Endothelial cell of umbilical vein (primary cell): ENCODE measurements at places on chromosomes 6 and 20. TPM values are rescaled to one million over a fixed set of nuclear protein-coding genes. Genes with fewer than 3 reads are reported as not detected.

GRCh38 chr6:3869632-3870527, 20.7 kb downstream of the FAM50B start:
- DNase-seq, result no peak
- H3K27me3 ChIP-seq, result no peaks in the 10 kb centered on the region
- H3K27ac ChIP-seq, result no peak overlapping the region

- peaks cover 36% of the 10 kb centered on the region for H3K4me1 ChIP-seq
- no peaks in the 10 kb centered on the region for H3K27me3 ChIP-seq
- no peak for DNase-seq
These were observed 186.1 kb downstream of the JARID2 start for GRCh38 chr6:15431762-15432483.

- H3K4me3 ChIP-seq, result no peak overlapping the region
- H3K27me3 ChIP-seq, result no peaks in the 10 kb centered on the region
These were observed 62.4 kb downstream of the DTD1 start for GRCh38 chr20:18650224-18650623.

DNA sequence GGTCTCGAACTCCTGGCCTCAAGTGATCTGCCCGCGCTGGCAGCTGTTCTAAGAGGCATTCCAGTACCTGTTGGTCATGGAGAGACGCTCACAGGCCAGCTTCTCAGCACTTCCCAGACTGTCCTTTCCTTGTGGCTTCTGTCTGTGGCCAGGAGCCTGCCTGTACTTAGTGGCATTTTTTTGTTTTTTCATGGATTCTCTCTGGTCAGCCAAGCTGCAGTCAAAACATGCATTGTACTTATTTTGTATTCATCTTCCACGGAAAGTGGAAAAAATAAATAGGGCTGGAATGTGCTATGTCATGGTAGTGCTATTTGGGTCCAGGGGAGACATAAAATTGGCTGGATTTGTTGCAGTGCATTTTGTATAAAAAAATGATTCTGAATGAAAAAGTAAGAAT, 29.1 kb downstream of the ZDHHC14 start:
- no peaks in the 10 kb centered on the region for H3K4me1 ChIP-seq
- no peaks in the 10 kb centered on the region for H3K36me3 ChIP-seq
- DNase-seq, result no peak
- no peaks in the 10 kb centered on the region for H3K27me3 ChIP-seq
- H3K27ac ChIP-seq, result no peak overlapping the region
- no peak overlapping the region for H3K4me3 ChIP-seq

DNA sequence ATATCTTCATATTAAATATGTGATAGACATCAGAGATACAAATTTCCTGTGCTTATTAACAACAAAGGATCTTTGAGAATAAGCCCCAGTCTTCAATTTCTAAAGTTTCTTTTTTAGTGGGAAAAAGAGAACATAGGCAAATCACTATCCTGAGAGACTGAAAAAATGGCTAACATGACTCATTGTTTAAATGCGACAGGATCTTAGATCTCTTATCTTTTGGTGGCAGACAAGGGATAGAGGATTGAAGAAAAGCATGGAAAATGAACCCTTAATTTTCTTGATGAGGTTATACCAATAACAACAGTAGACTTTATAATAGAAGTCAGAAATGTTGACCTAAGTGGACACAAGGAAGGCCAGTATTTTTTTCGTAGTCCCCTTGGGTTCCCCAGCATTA, 178.6 kb upstream of the MAP3K7 start:
- DNase-seq, result no peak
- no peaks in the 10 kb centered on the region for H3K36me3 ChIP-seq
- H3K4me3 ChIP-seq, result no peak overlapping the region
- no peaks in the 10 kb centered on the region for H3K4me1 ChIP-seq

DNA sequence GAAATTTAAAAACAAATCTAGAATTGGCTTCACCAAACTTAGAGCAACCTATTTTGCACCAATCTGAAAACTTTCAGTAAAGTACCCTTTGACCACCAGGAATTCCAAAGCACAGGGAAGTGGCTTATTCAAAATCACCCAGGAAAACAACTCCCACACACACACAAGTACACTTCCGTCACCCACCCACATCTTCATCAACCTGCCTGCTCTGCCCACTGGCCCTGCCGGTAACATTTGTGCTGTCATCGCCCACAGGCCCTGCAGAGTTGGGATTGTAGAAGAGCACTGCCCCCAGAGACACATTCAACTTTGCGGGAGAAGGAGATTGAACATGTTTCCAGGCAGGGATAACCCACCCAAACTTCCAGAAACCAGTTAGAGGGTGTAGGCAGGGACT, 19.3 kb upstream of the SCML4 start:
- no peaks in the 10 kb centered on the region for H3K36me3 ChIP-seq
- no peak overlapping the region for H3K27ac ChIP-seq
- DNase-seq, result no peak
- H3K27me3 ChIP-seq, result peaks cover 8% of the 10 kb centered on the region
- no peak overlapping the region for H3K4me3 ChIP-seq
- peaks cover 1% of the 10 kb centered on the region for H3K4me1 ChIP-seq

DNA sequence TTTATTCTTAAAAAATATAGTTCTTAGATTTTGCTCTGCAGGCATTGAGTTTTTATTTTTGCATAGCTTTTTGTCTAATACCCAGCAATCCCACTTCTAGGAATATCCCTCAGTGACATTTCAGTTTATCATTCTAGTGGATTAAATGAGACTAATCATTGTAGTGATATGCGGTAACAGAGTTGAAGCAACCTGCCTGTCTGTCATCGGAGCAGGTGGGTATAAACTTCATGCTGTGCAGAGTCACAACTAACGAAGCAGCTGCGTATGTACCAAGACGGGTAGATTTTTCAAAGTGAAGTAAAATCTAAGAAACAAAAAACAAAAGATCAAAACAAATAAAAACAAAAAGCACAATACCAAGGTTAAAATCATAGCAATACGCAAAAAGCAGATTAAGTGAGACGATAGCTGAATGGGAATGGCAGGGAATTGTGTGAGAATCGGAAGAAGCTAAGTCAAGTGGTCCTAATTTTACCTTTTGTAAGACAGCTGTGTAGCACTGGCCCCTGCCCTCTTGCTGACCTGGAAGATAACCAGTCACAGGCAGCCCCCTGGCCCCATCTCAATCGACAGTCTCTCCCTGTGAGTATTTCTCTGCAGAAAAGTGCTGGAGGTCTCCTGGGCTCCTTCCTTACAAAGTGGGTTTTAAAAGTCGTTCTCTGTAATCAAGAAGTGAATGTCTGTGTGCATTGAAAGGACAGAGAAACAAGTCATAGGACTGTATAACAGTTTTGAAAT, 169.2 kb downstream of the OR2B2 start:
- DNase-seq, result no peak
- no peak overlapping the region for H3K4me3 ChIP-seq
- no peaks in the 10 kb centered on the region for H3K36me3 ChIP-seq
- no peaks in the 10 kb centered on the region for H3K4me1 ChIP-seq

- no peaks in the 10 kb centered on the region for H3K27me3 ChIP-seq
- H3K4me1 ChIP-seq, result peaks cover 11% of the 10 kb centered on the region
- H3K36me3 ChIP-seq, result no peaks in the 10 kb centered on the region
- DNase-seq, result peak; percentile 64
These were observed 34.6 kb downstream of the FBXO5 start for GRCh38 chr6:152948150-152948768.

CGAS gene
- total RNA-seq, result 7.3 and 7.4 TPM in 2 replicates

PPIL6 gene
- total RNA-seq, result 0.25 and 0.33 TPM in 2 replicates

GRCh38 chr6:113363866-113364265, 493.3 kb upstream of the MARCKS start:
- H3K4me1 ChIP-seq, result peaks cover 24% of the 10 kb centered on the region
- DNase-seq, result no peak
- no peaks in the 10 kb centered on the region for H3K27me3 ChIP-seq

DNA sequence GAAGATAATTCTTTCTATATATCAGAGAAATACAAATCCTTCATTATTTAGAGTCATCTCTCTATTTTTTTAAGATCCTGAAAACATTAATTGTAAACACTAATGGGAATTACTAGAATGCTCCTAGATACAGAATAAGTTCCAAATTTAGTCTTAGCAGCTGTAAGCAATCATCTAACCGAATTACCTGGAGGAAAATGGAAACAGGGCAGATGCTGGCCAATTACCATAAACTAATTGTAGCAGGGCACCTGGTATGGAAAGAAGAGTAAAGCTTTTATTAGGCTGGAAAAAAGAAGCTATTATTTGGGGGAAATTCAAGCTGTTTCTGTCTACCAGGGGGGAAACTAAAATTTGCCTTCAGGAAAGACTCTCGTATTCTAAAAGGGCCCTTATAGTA, 257.5 kb downstream of the MMUT start:
- H3K27me3 ChIP-seq, result no peaks in the 10 kb centered on the region
- no peaks in the 10 kb centered on the region for H3K36me3 ChIP-seq
- no peak for DNase-seq
- no peaks in the 10 kb centered on the region for H3K4me1 ChIP-seq
- no peak overlapping the region for H3K4me3 ChIP-seq

DAAM2 gene
- 0.18 and 0.42 TPM in 2 replicates for total RNA-seq

- H3K4me3 ChIP-seq, result no peak overlapping the region
- no peaks in the 10 kb centered on the region for H3K36me3 ChIP-seq
- peak overlapping the region; percentile 71 for H3K27ac ChIP-seq
- peak; percentile 88 for DNase-seq
- peaks cover 22% of the 10 kb centered on the region for H3K4me1 ChIP-seq
These were observed 37.8 kb upstream of the STXBP5 start for GRCh38 chr6:147166360-147166944.

- no peaks in the 10 kb centered on the region for H3K36me3 ChIP-seq
- no peak overlapping the region for H3K27ac ChIP-seq
- DNase-seq, result no peak
- H3K4me3 ChIP-seq, result no peak overlapping the region
- H3K4me1 ChIP-seq, result no peaks in the 10 kb centered on the region
These were observed 8.8 kb upstream of the CNR1 start for GRCh38 chr6:88174906-88175305.

PDE10A gene
- total RNA-seq, result 2.9 and 6.5 TPM in 2 replicates

GRCh38 chr20:32140603-32141002, 31.1 kb downstream of the TM9SF4 start:
- H3K4me1 ChIP-seq, result no peaks in the 10 kb centered on the region
- no peaks in the 10 kb centered on the region for H3K27me3 ChIP-seq
- no peak for DNase-seq
- peaks cover 76% of the 10 kb centered on the region for H3K36me3 ChIP-seq
- H3K27ac ChIP-seq, result no peak overlapping the region

DNA sequence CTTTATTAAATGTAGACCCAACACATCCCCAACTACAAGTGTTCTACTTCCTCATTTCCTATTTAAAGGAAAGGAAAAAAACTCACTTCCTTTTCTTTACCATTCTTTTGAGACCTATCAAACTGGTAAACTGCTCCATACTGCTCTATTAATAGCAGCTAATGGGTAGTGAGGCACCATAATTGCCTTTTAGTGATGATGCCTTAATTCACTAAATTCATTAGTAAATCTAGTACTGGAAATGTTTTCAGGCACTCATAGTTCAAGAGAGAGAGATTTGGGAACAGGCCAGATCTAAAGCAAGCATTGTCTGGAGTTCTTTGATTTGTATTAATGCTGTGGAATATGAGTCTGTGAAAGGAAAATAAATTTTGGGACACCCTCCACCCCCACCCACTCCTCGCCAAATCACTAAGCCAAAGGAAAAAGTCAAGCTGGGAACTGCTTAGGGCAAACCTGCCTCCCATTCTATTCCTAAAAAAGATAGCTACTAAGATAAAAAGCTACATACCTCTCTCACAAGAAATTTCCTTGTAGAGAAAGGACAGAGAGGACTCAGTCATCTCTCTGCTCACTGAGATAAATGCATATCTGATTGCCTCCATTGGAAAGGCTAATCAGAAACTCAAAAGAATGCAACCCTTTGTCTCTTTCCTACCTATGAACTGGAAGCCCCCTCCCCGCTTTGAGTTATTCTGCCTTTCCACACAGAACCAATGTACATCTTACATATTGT, 13.6 kb upstream of the IBTK start:
- no peaks in the 10 kb centered on the region for H3K36me3 ChIP-seq
- no peaks in the 10 kb centered on the region for H3K27me3 ChIP-seq
- H3K27ac ChIP-seq, result no peak overlapping the region
- peaks cover 12% of the 10 kb centered on the region for H3K4me1 ChIP-seq

DNA sequence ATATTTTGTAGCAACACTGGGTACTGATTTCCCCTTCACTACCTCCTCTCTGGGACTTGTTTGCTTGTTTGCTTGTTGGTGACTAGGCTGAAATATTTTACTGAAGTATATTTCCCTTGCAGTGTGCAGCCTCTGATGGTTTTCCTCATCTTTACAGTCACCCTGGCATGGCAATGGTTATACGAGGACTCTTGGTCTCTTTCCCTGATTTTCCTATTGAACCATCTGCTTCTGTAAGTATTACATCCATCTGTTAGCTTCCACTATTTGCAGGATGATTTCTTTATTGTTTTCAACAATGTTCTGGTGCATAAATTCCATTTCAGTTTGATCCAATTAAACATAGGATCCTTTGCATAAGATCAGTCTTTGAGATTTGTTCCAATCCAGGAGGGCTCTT, 465.1 kb downstream of the MEI4 start:
- no peak overlapping the region for H3K4me3 ChIP-seq
- H3K27me3 ChIP-seq, result no peaks in the 10 kb centered on the region
- no peak for DNase-seq
- no peaks in the 10 kb centered on the region for H3K4me1 ChIP-seq
- H3K27ac ChIP-seq, result no peak overlapping the region
- no peaks in the 10 kb centered on the region for H3K36me3 ChIP-seq

ENPP4 gene
- 3.9 and 4.5 TPM in 2 replicates for total RNA-seq

DNA sequence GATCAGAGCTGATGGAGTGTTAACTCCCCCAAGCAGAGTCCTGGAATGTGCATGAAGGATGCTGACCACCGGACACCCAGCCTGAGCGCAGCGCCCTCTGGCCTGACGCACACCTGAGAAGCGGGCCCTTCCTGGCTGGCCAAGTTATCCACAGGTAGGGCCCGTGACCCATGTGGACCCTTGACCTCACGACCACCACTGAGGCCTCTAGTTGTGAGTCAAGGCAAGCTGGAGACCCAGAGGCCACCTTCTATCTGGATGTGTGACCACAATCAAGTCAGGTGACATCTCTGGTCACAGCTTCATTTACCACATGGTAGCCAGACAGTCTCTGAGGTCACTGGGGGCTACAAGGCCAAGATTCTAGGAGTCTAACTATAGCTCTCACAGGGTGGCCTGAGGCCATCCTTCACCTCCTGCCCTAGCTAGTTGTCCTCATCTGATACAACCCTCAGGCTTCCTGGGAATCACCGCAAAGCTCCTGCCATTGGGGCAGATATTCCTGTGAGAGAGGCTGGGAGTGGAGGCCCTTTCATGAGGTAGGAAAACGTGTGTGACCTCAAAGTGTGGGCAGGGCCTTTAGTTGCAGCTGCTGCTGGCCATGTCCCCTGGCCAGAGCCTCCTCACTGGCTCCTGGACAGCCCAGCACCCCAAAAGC, 53.1 kb downstream of the DSTN start:
- H3K4me3 ChIP-seq, result no peak overlapping the region
- DNase-seq, result no peak
- H3K4me1 ChIP-seq, result no peaks in the 10 kb centered on the region
- H3K36me3 ChIP-seq, result peaks cover 10% of the 10 kb centered on the region
- no peak overlapping the region for H3K27ac ChIP-seq

- no peaks in the 10 kb centered on the region for H3K4me1 ChIP-seq
- no peak overlapping the region for H3K27ac ChIP-seq
- H3K4me3 ChIP-seq, result no peak overlapping the region
- no peaks in the 10 kb centered on the region for H3K36me3 ChIP-seq
These were observed 43.2 kb upstream of the PKIB start for GRCh38 chr6:122567034-122567433.

RPS18 gene
- 2,193 and 2,336 TPM in 2 replicates for total RNA-seq
